Hepatic stellate cell (primary cell): ENCODE measurements at places on chromosomes 11 and 22.

DNA sequence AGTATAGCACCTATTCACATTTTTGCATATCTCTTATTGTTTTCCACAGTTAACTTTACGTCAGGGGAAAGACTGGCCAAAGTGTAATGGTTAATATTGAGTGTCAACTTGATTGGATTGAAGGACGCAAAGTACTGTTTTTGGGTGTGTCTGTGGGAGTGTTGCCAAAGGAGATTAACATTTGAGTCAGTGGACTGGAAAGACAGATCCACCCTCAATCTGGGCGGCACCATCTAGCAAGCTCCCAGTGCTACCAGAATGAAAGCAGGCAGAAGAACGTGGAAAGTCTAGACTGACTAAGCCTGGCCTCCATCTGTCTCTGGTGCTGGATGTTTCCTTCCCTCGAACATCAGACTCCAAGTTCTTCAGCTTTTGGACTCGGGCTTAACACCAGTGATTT lies 1900.7 kb upstream of the RAG2 start:
- DNase-seq = no peak

DNA sequence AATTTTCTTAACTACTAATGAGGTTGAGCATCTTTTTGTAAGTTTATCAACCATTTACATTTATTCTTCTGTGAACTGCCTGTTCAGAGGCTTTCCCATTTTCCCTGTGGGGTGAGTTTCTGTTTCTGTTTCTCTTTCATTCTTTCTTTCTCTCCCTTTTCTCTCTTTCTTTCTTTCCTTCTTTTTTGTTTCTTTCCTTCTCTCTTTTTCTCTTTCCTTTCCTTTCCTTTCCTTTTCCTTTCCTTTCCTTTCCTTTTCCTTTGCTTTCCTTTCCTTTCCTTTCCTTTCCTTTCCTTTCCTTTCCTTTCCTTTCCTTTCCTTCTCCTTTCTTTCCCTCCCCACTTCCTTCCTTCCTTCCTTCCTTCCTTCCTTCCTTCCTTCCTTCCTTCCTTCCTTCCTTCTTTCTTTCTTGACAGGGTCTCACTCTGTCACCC lies 8.0 kb upstream of the ZBED5 start:
- no peak for DNase-seq

DNA sequence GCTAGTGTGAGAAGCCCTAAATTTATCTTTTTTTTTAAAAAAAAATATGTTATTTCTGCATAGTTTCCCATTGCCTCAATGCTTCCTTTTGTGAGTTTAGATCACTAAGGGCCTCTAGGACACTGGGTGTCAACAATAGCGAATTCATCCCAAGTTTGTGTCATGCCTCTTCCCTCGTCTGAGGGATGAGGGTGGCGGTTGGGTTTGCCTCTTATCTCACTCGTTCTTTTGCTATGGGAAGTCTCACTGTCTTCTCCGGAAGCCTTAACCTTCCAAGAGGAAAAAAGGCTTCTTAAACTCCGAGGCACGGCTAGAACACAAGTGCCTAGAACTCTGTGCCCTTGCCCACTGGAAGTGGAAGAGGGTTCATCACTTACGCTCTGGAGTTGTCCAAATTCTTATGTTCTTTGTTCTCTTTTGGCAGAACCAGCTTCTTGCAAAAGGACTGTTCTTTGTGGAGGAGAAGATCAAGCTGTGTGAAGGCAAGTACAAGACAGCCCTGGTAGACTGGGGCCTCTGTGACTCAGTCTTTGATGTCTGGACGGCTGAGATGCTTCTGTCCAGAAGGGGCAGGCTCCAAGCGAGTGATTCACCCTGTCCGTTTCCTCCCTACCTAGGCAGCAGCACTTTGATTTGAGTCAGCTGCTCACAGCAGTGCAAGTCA lies 78.5 kb downstream of the TRAF6 start:
- peak; percentile 92 for DNase-seq

DNA sequence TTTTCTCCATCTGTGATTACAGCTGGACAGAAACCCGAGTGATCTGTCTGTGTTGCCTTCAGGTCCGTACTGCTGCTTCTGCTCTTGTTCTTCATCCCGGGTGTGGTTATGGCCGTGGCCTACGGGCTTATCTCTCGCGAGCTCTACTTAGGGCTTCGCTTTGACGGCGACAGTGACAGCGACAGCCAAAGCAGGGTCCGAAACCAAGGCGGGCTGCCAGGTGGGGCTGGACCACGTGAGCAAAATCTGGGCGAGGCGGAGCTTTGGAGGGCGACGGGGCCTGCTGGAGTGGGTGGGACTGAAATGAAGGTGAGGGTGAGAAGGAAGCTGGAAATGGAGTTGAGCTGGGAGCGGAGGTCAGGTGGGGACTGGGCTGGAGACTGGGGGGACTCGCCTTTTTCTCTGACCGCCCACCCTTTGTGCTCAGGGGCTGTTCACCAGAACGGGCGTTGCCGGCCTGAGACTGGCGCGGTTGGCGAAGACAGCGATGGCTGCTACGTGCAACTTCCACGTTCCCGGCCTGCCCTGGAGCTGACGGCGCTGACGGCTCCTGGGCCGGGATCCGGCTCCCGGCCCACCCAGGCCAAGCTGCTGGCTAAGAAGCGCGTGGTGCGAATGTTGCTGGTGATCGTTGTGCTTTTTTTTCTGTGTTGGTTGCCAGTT lies 11.1 kb downstream of the CCKBR start:
- no peak for DNase-seq

- peak; percentile 88 for DNase-seq
Measured at GRCh38 chr22:46739094-46739870, 1.2 kb upstream of the CERK start.
